ENCODE measurements at places on chromosomes 11 and 22.

GRCh38 chr11:87490671-87491070, 452.9 kb downstream of the TMEM135 start:
- no peak for DNase-seq

- DNase-seq, result no peak
Measured at GRCh38 chr11:40032331-40032730, 1427.1 kb downstream of the LRRC4C start.

DNA sequence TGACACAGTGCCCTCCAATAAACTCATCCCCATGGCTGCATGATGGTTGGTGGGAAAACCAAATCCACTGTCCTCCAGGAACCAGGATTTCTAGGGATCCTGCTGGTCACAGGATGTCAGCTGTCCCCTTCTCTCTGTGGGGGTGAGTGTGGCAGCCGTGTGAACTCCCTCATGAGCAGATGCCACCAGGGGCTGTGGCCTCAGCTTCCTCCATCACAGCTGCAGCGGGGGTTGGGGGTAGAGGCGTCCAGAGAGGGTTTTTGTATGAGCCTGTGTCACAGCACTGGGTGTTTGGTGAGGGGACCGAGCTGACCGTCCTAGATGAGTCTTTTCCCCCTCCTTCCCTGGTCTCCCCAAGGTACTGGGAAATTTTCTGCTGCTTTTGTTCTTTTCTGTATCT, 26.4 kb downstream of the IGLL5 start:
- no peak for DNase-seq

- peak; percentile 66 for DNase-seq
Measured at GRCh38 chr11:35173011-35173511, 34.1 kb downstream of the CD44 start.

DNA sequence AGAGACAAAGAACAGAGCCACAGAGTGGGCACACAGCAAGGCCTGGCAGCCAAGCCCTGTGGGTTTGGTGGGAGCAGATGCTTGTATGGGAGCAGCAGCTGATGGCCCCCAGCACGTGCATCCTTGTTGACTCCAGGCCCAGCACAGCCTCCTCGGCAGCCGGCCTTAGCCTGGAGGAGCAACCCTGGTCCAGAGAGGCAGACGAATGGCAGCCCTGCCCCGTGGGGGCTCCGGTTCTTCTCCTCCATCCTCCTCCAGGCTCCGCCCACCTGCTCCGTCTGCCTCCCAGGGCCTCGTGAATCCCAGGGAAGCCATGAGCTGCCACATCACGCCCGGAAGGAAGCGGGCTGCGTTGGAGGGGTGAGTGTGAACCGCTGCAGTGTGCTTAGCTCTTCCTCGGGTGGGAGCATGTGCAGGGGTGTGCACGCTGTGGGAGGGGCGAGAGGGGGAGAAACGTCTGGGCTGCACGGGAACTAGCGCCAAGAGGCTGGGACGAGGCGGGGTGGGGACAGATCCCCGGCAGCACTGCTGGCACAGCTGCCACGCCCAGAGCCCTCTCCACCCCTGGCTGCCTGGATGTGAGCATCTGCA, 36.3 kb upstream of the JAM3 start:
- no peak for DNase-seq

DNA sequence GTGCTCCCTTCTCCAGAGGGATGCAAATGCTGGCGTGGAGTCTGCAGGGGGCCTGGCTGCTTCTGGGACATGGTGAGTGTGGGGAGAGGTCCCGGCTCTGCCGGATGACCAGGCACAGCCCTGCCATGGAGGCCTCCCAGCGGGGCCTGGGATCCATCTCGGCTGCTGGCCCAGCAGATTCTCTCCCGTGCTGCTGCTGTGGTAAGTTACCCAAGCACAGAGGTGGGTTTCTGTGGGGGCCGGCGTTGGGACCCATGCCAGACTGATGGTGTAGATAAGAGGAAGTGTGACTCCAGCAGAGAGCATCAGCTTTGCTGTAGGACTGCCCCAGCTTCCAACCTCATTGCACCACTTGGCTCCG, 147.5 kb upstream of the B3GAT1 start:
- DNase-seq, result no peak

DNA sequence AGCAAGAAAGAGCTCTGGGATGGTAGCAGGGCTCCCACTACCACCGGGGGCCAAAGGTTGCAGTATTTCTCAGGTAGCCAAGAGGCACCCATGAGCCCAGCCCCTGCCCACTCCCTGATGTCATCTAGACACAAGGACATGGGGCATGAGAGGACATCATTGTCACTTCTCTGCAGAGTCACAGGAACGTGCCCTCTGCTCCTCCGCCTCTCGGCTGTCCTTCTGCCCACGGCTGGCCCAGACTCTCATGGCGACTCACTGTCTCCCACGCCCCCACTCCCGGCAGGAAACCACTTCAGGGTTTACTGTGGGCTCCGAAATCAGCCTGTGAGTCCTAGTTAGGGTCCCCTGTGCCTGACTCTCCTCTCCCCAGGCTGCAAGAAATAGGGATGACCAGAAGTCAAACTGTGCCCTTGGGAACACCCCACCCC, 1.8 kb upstream of the GAL start:
- no peak for DNase-seq

- peak; percentile 75 for DNase-seq
Measured at GRCh38 chr11:34624069-34624468, 3.2 kb downstream of the EHF start.

GRCh38 chr11:20407344-20407743, 19.8 kb downstream of the PRMT3 start:
- DNase-seq, result no peak

DNA sequence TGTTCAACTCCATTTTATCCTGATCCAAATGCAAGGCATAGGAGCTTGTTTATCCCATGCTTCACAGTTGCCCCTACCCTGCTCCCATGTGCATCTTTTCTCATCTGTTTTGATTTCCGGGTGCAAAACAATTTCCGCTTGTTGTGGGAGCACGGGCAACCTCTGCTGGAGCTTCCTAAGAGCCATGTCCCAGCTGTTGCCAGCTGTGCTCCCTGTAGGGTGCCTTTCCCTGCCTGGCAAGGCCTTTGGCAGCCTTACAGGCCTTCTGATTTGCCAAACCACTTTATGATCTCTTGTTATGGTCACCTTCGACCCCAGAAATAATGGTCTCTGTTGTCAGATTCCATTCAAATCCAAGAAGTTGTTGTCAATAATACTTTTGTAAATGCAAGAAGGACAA, 1038.5 kb downstream of the OPCML start:
- no peak for DNase-seq

DNA sequence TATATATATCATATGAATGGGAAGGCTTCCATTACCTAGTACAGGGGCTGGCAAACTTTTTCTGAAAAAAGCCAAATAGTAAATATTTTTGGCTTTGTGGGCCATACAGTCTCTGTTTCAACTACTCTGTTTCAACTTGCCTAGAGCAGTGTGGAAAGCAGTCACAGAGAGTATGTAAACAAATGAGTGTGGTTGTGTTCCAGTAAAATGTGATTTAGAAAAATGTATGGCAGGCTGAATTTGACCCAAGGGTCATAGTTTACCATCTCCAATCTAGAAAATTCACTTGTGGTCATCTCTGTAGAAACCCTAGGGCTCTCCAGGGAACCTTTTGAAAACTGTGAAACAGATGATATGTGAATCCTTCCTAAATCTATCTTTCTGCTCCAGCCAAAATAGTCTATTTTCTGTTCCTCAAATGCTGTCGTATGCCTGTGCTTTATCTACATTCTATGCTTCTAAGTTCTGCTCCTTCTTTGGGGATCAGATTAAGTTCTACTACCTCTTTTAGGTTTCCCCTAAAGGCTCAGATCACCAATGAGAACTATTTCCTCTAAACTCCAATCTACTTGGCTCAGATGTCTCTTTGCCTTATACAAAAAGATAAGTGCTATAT, 356.2 kb downstream of the METTL15 start:
- no peak for DNase-seq
